ENCODE measurements at places on chromosomes 13 and 19.

GRCh38 chr19:18699403-18700054 is 16.0 kb downstream of the CRTC1 start:
- DNase-seq: no peak

GRCh38 chr13:32748305-32748704 is 162.1 kb downstream of the PDS5B start:
- DNase-seq: no peak

DNA sequence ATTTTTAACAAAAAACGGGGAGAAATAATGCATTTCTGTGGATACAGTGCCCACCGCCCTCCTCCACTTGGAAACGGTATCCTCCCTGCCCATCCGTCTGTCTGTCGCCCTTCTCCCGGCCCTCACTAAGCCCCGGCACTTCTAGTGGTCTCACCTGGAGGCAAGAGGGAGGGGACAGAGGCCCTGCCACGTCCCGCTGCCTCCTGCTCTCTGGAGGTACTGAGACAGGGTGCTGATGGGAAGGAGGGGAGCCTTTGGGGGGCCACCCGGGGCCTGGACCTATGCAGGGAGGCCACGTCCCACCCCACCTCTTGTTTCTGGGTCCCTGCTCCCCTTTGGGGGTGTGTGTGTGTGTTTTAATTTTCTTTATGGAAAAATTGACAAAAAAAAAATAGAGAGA is 3.0 kb upstream of the HAMP start:
- DNase-seq: no peak

DNA sequence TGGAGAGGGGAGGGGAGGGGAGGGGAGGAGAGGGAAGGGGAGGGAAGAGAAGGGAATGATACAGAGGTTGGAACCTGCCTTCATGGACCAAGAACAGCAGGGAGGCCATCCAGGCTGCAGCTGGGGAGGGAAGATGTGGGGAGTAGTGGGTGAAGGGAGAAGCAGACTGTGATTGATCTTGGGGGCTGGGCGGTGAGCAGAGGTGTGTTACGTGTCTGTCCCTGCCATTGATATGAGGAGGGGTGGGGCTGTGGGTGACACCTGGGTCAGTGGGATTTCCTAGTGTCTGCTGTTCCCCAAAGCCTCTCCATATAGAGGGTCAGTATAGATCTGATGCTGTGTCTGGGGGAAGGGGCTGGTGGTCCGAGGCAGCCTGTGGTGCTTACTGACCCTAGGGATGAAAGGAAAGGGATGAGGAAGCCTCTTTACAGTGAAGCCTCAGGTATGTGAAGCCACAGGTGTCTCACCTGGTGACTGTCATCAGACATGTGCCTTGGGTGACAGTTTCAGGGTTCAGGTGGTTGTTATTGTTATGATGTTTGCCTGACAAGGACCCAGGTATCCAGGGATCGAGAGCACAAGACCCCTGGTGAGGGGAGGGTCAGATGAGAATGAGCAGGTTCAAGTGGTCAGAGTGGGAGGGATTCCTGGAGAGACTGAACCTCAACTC is 18.7 kb upstream of the CEACAM1 start:
- no peak for DNase-seq

- no peak for DNase-seq
Measured at GRCh38 chr13:112444416-112445399, 68.6 kb downstream of the SPACA7 start.

Measured in activated CD4-positive, alpha-beta T cell treated with anti-CD3 and anti-CD28 coated beads for 4 hours (primary cell).